Omental fat pad (tissue), 4 donors: ENCODE measurements at places on chromosomes 4 and X. TPM values are rescaled to one million over a fixed set of nuclear protein-coding genes. Genes with fewer than 3 reads are reported as not detected.

- no peak for DNase-seq
These were observed 230.3 kb upstream of the NEIL3 start for GRCh38 chr4:177079327-177079726.

DNA sequence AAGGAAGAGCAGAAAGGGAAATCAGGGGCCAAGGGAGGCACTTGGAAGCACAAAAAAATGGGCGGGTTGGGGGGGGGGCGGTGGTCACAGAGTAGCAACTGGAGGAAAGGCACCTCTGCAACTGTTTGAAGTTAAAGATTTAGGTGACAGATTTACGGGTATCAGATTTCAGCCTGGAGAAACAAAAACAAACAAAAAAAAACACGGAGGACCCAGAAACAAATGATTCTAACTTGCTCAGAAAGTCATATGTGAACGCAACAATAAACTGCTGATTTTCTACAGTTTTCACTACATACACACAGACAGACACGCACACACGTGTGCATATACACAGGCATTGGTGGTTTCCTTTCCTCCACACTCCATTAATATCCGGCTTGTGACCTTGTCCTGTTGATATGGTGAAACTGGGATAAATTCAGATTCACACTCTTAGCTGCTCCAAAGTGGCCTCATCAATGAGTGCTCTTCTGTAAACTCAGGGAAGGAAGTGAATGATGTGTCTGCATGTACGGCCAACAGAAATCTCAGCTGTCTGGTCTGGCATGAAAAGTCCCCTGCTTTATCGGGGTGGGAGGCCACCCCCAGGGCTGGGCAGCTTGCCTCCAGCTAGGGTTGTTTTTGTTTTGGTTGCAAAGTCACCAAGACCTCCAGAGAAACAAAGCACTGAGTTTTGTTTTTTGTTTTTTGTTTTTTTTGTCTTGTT, 54.3 kb downstream of the CHST7 start:
- no peak for DNase-seq

- DNase-seq = no peak
These were observed 136.9 kb downstream of the ASMT start for GRCh38 chrX:1751781-1752180.

GRCh38 chrX:118558926-118559325, 63.3 kb downstream of the DOCK11 start:
- DNase-seq = no peak

The DNAJB14 gene
- 28.1 TPM for total RNA-seq

DNA sequence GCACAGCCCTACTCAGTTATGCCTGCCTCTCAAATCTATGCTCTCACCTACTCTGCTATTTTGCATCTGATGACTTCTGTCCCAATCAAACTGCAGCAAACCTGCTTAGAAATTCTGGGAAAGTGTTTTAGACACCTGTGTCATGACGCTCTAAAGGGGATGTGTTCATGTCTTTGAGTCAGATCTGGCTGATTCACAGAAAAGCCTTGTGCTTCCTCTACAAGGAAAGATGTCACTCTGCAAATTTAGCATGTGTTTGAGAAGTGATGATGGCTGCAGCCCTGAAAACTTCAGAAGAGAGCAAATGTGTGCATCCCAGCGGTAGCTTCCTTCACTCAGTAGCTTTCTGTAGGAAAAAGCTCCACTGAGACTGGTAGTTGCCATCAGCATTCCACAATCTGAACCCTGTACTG, 235.4 kb downstream of the MGST2 start:
- DNase-seq = no peak

GRCh38 chr4:98202907-98203306, 58.3 kb upstream of the RAP1GDS1 start:
- no peak for DNase-seq

GRCh38 chr4:52838729-52839586, 23.2 kb upstream of the RASL11B start:
- DNase-seq = no peak

The SPANXN4 gene
- total RNA-seq = not detected
